Stimulated activated CD4-positive, alpha-beta T cell treated with anti-CD3 and anti-CD28 coated beads, Interleukin-1b, Interleukin-23, amount 100 ng/mL, for 4 hours (primary cell): ENCODE measurements at places on chromosomes 5 and 9.

DNA sequence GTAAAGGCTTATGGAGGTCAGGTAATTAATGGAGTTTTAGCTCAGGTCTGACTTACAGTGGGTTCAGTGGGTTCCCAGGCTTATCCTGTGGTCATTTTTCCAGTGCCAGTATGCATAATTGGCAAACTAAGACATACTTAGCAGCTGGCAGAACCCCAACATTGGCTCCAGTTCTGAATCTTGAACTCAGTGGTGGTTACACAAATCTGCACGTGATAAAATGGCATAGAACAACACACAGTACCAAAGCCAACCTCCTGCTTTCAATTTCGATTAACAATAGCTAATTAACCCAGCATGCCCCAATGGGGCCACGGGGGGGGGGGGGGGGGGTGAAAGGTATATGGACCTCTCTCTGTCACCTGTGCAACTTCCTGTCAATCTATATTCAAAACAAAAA lies 19.0 kb upstream of the BARX1 start:
- no peak for DNase-seq

- no peak for DNase-seq
Observed at GRCh38 chr5:78972654-78973428, 12.3 kb downstream of the ARSB start.

DNA sequence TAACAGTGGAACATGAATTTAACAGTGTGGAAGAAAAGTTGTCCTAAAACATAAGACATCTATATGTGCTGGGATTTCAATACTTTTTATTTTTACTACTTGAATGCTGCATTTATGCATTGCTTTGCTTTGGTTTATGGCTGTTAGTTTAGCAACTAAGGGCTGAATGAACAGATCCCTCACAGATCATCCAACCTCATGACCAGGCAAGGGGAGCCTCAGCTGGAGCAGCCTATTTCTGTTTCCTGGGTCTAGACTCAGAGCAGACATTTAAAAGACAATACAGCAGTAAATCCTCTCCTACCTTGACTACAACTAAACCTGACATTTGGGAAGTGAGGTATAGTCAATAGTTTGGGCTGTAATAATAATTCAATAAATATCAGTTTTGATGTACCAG lies 163.3 kb downstream of the AUH start:
- DNase-seq, result no peak

DNA sequence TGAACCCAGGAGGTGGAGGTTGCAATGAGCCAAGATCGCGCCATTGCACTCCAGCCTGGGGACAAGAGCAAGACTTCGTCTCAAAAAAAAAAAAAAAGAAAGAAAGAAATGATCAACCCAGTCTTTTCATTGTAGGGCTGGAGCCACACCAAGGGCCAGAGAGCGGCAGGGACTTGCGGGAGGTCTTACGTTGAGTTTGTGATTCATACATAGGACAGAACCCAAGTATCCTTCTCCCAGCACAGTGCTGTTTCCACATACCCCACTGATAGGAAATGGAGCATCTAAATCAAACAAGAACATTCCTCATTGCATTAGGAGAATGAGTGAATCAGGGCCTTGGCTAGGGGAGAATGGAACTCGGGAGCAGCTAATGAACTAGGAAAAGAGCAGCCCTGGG lies 3.5 kb upstream of the TNIP1 start:
- DNase-seq, result no peak

DNA sequence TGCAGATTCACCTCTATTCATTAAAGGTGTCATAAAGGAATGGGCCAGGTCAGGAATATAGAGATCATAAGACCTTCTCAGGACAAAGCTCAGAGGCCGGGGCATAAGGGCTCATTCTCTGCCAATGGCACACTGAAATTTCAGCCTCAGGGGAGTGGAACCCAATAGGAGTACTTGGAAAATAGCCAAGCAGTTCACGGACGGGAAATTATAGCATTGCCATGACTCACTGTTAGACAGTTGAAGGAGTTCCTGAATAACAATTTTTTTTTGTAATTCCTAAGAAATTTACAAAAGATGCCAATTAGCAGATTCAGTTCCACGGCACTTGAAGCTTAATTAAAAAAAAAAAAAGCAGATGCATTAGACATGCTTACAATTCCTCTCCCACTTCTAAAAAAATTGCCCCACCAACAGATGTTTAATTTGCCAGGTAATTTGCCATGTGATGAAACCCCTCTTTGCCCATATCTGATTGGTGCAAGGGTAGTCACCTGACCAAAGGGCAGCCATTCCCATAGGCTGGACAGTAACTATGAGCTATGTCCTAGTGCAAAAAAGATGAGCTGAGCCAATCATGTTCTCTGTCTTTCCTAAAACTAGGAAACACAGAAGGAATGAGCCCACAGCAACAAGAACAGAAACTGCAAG lies 58.6 kb downstream of the PTCD2 start:
- DNase-seq, result no peak

DNA sequence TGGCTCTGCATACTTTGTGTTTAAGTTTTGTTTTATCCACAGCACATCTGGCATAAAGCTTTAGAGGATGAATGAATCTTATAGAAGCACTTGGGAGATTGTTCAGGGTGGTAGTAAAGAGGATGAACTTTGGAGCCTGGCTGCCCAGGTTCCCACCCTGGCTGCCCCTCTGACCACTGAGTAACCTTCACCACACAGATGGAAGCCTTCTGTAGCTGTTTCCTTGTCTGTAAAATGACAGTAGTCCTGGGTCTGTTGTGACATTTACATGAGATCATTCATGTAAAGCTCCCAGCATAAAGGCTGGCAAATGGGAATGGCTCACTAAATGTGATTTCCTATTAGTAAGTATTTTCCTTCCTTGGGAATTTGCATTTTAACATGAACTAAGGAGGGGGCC lies 85.7 kb upstream of the FAM169A start:
- DNase-seq, result no peak

DNA sequence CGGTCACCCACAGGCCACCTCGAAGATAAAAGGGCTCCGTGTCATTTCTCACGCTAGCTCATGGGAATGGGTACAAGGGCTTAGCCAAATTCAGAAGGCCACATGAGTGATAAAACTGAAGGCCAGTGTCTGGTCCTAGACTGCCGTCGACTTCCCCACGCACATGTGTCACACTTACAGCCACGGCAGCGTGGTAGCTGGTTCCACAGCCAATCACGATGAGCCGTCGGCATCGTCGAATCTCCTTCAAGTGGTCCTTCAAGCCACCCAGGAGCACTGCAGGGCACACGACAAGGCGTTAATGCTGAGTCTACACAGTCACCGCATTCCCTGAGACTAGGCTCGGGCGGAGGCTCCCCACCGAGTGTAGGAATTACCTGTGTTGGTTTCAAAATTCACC lies 24.7 kb upstream of the MAPK9 start:
- no peak for DNase-seq

DNA sequence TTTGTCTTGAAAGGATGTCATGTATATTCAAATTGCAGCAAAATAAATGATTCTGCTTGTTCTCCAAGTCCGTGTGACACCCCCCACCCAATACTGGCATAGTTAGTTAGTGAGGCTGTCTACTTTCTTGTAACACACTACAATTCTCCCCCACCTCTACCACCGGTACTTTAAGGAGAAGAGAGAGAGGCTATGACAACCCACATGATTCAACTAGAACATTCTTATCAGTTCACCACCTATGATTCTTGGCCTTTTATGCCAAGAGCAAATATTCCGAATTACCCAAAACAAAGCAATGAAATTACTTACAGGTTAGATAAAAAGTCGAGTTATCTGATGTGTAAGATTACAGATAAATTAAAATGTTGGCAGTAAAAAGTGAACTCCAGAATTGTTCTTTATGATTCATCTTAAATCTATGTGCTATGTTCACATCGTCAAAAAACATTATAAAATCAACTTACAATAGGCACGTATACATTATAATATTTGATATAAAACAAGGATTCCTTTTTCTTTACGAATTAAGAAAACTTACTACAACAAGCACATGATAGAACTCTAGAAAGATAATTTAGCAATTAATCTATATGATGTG lies 14.4 kb downstream of the MEF2C start:
- DNase-seq, result no peak

DNA sequence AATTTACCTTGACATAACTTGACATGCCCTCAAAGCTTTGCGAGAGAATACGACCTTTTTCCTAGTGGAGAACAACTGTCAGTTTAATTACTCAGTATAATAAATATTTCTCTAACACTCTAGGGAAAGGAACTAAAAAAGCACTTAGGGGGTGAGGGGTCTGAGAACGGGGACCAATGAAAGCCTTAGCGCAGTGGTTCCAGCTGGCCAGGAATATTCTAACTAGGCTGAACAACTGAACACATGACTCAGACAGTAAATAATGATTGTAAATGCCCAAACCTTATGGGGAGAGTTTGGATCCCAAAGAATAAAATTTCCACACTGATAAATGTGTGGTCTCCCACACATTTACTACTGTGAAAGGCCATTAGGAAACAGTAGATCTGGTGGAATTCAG lies 14.9 kb downstream of the MYO10 start:
- DNase-seq, result no peak

GRCh38 chr9:136710543-136710942 lies 1.8 kb upstream of the DIPK1B start:
- no peak for DNase-seq

DNA sequence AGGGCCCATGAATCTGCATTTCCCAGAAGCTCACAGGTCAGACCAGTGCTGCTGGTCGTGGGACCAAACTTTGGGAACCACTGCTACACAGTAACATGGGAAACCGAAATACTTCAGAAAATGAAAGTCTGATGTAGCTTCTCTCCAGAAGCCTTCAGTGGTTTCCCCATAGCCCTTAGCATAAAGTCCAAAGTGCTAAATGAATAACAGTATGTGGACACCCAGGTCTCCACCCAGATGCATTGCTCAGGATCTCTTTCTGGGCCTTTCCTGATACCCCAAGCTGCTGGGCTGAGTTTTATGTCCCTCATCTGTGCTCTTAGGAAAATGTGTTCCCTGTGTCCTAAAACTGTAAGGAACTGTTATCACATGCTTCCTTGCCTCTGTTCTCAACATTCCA lies 100.4 kb downstream of the NFIB start:
- no peak for DNase-seq

DNA sequence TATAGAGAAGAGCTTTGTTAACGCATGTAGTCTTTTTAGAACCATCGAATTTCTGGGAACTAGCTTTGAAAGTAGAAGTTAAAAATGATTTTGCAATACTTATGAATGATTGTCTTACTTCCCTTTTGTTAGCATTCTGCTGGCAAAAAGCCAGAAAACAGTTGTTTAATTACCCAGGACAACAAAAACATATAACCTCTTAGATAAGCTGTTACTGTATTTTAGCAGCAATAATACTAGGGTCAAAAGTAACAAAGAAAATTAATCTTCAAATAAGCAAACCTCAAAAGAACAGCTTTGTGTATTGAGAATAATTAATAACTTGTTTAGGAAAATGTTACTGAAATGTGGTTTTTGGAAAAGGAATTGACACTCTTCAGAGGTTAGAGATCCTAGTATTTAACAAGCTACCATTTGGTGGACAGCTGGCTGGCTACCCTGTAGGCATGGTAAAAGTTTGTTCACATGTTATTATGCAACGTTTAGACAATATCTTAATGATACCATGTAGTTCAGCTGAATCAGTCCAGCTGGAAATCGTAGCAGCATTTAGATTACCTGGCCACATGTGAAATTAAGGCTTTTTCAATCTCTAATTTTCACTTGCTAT lies 3.8 kb downstream of the FGF10 start:
- no peak for DNase-seq

DNA sequence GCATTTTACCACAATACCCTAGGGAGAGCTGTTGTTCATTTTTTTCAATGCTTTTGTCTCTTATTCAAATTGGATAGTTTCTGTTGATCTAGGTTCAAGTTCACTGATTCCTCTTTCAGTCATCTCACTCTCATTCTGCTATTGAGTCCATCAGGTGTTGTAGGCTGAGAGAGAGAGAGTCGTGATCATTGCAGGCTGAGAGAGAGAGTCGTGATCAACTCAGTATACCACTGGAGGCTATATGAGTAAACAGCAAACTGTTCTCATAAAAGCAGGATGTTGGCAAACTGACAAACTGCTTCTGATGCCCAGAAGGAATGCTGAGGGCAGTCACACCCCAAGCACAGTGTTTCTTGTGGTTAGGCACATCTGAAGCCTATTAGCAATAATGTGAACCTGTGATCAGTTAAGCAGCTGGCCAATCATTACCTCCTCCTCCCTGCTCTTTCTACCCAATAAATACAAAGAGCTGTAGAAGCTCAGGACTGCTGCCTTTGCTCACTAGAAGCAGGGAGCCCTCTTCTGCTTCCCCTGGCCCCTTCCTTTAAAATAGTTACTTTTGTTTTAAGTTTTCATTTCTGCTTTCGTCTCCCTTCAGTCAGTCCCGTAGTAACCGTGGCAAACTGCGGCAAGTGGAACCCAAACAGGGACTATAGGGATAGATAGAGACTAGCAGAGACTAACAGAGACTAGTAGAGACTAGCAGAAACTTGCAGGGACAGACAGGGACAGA lies 476.1 kb upstream of the ACO1 start:
- DNase-seq, result no peak

GRCh38 chr9:95669253-95669652 lies 152.5 kb upstream of the PTCH1 start:
- DNase-seq, result no peak

DNA sequence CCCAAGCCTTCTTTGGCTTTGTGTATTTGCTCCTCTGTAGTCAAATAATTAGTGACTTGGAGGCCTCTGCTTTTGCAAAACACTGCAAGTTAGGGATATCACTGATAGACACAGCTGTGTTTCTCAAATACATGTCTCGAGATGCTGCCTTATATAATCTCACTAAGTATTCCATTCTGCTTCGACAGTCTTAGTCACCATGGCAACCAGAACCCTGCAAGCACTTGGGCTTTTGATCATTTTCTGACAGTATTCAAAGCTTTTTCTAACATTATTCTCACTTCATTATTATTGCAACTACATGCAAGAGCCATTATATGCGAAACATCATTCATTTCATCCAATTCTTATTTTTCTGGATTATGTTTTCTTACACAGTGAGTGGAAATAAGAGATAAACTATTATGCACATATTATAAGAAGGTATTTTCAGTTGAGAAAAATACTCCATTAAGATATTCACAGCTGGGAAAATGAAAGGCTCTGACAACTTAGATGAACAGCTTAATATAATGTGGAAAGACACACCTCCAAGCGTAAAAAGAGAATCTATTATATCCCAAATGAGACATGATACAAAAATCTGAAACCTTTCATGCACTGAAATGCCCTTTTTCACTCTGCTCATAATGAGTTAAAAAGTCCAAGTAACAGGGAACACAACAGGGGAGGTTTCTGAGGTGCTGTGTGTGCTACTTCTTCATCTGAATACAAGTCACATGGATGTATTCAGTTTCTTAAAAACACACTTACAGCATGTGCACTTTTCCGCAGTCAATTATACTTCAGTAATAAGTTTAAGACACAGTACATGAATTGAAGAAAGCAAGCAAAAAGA lies 93.9 kb downstream of the SCAI start:
- DNase-seq, result no peak

- no peak for DNase-seq
Observed at GRCh38 chr5:90226433-90227099, 183.0 kb downstream of the CETN3 start.

- no peak for DNase-seq
Observed at GRCh38 chr5:172877466-172878260, 43.6 kb downstream of the ERGIC1 start.
